ENCODE measurements at places on chromosomes 2 and 18. TPM values are rescaled to one million over a fixed set of nuclear protein-coding genes. Genes with fewer than 3 reads are reported as not detected.

ABHD1 gene
- 0.55 TPM for polyA plus RNA-seq

- no peak for DNase-seq
Measured at GRCh38 chr2:110680709-110681108, 2.8 kb upstream of the BUB1 start.

DNA sequence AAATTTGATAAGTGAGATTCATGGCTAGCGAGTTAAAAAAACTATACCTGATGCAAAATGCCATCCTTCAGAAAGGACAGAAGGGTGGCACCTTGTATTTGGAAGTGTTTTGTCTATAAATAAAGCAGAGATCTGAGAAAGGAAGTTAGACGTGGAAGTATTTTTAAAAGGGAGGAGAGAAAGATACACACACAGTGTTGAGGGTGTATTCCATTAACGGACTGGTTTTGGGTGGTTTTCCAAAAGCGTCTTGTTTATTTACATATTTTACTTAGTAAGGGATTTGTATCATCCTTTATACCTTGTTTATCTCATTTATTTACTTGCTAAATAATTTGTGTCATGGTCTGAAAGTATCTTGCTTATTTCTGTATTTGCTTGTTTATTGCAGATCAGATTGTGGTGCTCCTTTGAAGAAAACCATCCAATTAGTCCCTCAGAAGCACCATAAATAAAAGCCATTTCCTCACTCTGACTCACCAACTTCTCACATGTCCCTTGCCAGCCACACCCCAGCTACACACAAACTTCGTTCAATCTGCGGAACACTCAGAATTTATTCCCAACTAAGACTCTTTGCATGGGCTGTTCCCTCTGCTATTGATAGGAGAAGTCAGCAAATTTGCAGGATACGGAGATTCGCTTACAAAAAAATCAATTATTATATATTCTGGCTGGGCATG is 90.8 kb downstream of the FAM124B start:
- DNase-seq: no peak

DNA sequence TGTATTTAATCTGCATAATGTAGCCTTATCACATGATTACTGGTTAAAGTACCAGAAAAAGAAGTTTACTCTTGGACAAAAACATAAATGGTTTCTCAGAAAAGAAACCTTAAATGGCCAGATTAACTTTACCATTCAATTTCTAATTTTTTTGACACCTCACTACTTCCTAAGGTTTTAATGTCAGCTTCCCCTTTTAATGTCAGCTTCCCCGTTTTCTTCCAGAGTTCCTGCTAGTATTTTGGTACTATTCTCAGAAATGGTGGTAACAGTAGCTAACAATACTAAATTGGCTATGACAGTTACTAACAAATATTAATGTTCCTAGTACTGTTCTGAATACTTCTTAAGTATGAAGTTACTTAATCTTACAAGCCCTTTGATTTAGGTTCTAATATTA is 22.4 kb upstream of the SLC8A1 start:
- DNase-seq: no peak
